ENCODE measurements at places on chromosomes 12 and 14. TPM values are rescaled to one million over a fixed set of nuclear protein-coding genes. Genes with fewer than 3 reads are reported as not detected.

The RPL10L gene
- not detected for total RNA-seq

The HRK gene
- total RNA-seq = not detected

The OTX2 gene
- total RNA-seq = not detected

The CMTM5 gene
- not detected for total RNA-seq

The DNAAF2 gene
- total RNA-seq = 10.8 TPM

The MDM1 gene
- total RNA-seq = 3.7 TPM

The C14orf180 gene
- total RNA-seq = not detected

The PPM1A gene
- 21.1 TPM for total RNA-seq

The NINJ2 gene
- not detected for total RNA-seq

The RPGRIP1 gene
- total RNA-seq = not detected

The MOK gene
- 19.2 TPM for total RNA-seq

The AICDA gene
- total RNA-seq = not detected

The TOMM20L gene
- total RNA-seq = not detected

The ABCD2 gene
- not detected for total RNA-seq

The WASHC4 gene
- total RNA-seq = 25.4 TPM

The PRIMA1 gene
- not detected for total RNA-seq

The SLC25A47 gene
- total RNA-seq = not detected

The NGB gene
- not detected for total RNA-seq

The PLEKHG7 gene
- total RNA-seq = 0.06 TPM

The AKAP5 gene
- 0.31 TPM for total RNA-seq

Measured in cardiac ventricle fibroblast (primary cell).